ENCODE measurements at places on chromosomes 6 and 20.

DNA sequence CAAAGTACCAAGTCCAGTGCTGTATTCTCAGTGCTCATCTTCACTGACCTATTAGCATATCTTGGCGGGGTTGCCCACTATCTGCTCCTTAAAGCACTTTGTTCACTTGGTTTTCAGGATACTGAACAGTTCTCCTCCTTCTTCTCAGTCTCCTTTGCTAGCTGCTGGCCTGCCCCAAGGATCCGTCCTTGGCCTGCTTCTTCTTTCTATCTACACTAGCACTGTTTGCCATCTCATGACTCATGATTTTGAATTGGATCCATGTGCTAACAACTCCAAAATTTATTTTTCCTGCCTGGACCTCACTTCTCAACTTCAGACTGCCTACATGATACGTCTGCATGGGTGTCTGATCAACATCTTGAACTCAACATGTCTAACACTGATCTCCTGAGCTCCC lies 15.5 kb downstream of the TPD52L1 start:
- DNase-seq, result no peak

DNA sequence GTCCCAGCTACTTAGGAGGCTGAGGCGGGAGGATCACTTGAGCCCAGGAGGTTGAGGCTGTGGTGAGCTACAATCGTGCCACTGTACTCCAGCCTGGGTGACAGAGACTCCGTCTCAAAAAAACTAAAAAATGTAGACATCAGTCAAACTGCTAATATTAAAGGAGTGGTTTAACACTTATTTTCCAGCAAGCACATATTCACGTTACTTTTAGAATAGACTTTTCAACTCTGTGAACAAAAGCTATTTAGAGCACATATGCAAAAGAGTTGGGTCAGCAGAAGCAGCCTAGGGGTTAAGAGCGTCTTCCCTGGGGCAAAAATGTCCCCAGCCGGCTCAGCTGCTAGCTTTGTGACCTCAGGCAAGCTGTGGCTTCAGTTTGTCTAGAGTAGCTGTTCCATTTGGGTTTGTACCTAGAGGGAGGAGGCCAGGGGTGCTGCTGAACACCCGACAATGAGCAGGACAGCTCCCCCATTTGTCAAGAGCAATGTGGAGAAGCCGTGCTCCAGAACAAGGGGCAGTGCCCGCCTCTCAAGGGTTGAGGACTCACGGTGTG lies 62.5 kb upstream of the PTGIS start:
- no peak for DNase-seq

DNA sequence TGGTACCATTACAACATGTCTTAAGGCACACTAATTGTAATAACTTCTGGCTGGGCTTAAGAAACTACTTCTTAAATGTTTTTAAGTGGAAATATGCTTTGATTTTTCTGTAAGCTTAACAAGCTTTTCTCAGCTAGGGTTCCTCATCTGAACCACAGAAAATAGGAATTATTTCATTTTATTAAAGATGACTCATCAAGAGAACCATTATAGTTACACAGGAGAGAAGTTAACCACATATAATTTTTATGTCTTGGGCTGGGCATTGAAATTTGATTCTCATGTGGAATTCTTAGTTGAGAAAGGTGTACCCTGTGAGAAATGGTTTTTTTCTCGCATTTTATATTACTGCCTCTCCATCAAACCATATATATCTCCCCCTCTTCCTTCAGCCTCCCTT lies 75.1 kb downstream of the QKI start:
- no peak for DNase-seq

- no peak for DNase-seq
Observed at GRCh38 chr6:25312034-25312620, 33.0 kb downstream of the CARMIL1 start.

DNA sequence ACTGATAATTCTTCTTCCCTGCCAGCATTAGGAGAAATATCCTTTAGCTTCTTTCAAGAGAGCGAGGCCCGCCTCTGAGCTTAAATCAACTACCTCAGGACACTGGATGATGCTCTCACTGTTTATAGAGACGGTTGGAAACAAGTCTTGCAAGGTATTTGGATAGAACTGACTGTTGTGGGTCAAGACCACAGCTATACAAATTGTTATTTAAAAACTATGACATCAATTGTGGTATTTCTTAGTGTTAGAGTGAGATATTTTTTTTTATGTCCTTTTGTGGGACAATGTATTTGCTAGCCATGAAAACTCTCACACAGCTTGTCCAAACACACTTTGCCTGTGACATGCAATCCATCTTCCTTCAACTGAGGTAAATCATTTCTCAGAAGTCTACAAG lies 136.3 kb upstream of the PHACTR1 start:
- no peak for DNase-seq

Data from NCI-H2081 (cell line).